ENCODE measurements at places on chromosomes 5 and 9. TPM values are rescaled to one million over a fixed set of nuclear protein-coding genes. Genes with fewer than 3 reads are reported as not detected.

- no peak for DNase-seq
Measured at GRCh38 chr9:121059998-121060636, 10.0 kb upstream of the C5 start.

Gene EIF4EBP3
- total RNA-seq = 18.2 TPM

GRCh38 chr5:139852696-139853095 lies 57.1 kb downstream of the PSD2 start:
- DNase-seq = peak; percentile 12

DNA sequence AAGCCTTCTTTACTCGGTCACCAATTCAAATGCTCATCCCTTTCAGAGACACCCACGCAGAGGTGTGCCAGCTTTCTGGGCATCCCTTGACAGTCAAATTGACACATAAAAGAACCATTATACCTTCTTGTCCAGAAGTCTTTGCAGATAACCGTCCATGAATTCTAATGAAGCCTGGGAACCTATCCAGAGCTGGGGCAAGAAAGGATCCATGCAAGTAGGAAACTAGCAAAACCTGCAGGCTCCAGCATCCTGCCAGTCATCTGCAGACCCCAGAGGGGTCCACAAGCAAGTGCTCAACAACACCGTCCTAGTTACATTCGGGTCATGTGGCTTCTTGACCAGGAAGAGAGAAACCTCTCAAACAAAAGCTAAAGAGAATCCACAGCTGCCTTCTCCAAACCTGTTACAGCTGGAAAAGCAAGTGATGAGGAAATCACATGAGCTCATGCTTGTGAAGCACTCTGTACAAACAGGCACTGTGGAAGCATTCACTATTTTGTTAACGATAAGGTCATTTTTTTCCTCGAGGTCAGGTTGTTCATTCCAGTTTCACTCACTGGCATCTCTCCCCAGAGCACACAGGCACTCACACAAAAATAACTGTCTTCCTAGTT lies 80.2 kb upstream of the DMRT1 start:
- no peak for DNase-seq

GRCh38 chr5:159826351-159827214 lies 89.7 kb upstream of the ADRA1B start:
- no peak for DNase-seq
